ENCODE measurements at places on chromosomes 4 and X.

- DNase-seq: no peak
These were observed 283.6 kb downstream of the FRMPD4 start for GRCh38 chrX:12421918-12422317.

GRCh38 chr4:107094976-107095375 is 58.9 kb upstream of the DKK2 start:
- no peak for DNase-seq

- DNase-seq: no peak
These were observed 40.2 kb downstream of the FHDC1 start for GRCh38 chr4:152976212-152976761.

DNA sequence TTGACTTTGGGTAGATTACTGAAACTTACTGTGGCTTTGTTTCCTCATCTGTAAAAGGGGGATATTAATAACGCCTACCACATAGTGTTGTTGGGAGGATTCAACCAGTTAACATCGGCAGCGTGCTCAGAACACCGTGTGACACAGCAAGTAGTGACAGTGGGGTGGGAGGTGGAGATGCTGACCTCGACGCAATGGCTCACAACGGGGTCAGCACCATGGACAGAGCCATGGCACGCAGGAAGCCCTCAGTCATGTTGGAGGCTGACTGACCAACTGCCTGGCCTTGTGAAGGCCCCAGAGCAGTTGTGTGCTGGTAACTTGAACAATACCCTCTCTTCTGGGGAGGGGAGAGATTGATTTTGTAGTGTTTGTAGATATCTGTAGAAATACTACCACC is 93.2 kb downstream of the WFS1 start:
- DNase-seq: no peak

DNA sequence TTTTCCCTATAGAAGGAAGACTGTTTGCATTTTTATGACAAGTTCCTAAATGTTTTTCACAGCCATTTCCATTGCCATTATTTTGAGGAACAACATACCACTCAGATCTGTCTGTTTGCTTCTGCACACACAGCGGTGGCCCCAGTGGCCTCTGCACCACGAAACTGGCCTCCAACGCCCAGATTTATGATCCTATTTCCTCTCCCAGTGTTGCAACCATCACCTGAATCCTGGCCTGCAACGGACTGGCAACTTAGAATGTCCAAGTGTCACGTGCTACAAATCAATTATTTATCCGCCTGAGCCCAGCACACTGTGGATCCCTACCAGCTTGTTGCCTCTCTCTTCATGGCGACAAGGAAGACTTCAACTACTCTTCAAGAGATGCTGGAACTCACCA is 9.2 kb downstream of the RAI2 start:
- no peak for DNase-seq

DNA sequence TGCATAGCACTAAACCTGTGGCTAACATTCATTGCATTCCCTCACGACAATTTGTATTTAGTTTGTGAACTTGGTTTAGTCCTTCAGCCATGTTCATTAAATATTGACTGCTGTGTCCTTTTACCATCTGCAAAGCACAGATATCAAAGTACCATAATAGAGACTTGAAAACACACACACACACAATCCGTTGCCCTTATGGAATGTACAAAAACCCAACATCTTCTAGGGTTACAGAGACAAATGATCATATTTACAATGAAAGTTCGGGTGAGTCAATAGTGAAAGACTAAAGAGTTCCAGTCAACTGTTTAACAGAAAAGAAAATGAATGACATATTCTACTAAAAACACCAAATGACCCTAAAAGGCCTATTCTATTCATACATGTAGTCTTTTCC is 50.8 kb upstream of the TXK start:
- DNase-seq: no peak
